Stimulated activated CD4-positive, alpha-beta T cell treated with anti-CD3 and anti-CD28 coated beads, Interleukin-4, amount 100 ng/mL, for 1 hour (primary cell): ENCODE measurements at places on chromosomes 16 and 17.

DNA sequence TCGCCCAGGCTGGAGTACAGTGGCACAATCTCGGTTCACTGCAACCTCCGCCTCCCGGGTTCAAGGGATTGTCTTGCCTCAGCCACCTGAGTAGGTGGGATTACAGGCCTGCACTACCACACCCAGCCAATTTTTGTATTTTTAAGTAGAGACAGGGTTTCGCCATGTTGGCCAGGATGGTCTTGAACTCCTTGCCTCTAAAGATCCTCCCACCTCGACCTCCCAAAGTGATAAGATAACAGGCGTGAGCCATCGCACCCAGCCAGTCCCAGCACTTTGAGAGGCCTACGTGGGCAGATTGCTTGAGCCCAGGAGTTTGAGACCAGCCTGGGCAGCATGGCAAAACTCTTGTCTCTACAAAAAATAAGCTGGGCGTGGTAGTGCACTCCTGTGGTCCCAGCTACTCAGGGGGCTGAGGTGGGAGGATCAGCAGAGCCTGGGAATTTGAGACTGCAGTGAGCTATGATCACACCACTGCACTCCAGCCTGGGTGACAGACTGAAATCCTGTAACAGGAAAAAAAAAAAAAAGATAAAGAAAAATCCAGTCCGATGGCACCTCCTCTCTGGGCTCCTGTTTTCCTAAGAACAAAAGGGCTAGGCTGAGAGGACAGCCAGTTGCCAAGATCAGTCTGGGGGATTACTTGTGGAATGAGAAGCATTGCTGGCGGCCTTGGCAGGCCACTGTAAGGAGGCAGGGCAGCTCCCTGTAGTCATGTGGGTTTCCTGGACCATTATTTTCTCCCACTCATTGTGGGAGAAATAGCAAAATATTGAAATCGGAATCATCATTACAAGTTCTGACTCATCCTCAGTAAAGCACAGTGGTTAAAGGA is 3.0 kb upstream of the PIPOX start:
- no peak for DNase-seq

GRCh38 chr16:82187829-82188228 is 17.8 kb upstream of the MPHOSPH6 start:
- no peak for DNase-seq

DNA sequence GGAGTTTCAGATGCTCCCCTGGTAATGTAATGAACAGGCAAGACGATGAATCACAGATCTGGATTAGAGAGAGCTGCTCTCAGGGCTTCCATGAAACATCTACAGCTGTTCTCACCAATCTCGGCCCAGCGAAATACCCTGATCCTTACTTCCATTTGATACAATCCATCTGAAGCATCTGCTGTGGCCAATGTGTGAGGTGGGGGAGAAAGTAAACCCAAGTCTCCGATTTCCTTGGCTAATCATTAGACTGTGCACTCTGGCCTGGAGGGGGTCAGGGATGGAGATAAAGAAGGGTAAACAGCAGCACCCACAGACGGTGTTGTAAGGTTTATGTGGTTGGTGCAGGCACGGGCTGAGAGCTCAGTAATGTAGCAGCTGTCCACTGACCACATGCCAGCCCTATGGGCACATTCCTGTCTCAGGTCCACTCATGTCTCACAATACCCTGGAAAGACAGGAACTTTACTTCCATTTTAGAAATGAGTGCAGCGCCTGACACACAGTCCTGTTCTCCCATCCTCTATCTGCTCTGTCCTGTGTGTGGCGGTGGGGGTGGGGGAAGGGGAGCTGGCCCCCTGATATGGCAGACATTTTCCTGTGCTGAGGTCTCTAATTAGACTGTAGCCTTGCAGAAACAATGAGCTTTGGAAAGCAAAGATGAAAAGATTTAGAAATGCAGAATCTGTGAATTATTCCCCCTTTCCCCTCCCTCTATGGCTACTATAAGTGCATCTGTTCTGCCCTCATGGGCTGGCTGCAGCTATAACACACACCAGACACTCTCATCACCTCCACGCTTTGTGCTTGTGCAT is 48.3 kb upstream of the ERN1 start:
- DNase-seq: no peak

DNA sequence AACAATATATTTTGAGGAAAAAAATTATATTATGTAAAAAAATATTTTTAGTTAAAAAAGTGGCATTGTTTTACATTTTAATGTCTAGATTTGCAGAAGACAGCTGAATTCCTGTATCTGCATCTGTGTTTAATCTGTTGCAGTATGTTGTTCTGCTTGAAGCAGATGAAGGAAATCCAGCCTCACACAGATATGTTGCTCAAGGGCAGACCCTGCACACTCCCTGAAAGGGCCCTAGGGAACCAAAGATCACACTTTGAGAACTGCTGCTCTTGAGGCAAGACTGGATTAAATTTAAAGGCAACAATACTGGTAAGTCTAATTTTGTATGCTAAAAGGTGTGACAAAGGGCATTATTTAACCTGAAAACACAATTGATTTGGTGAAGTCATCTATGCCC is 16.4 kb upstream of the SLC6A4 start:
- DNase-seq: no peak

GRCh38 chr16:12084436-12084835 is 107.9 kb downstream of the SNX29 start:
- DNase-seq: no peak

- DNase-seq: no peak
These were observed 93.6 kb upstream of the NOG start for GRCh38 chr17:56499799-56500388.

- DNase-seq: no peak
These were observed 25.0 kb downstream of the LGALS3BP start for GRCh38 chr17:78954684-78955083.

GRCh38 chr16:82379551-82379950 is 209.5 kb upstream of the MPHOSPH6 start:
- no peak for DNase-seq

DNA sequence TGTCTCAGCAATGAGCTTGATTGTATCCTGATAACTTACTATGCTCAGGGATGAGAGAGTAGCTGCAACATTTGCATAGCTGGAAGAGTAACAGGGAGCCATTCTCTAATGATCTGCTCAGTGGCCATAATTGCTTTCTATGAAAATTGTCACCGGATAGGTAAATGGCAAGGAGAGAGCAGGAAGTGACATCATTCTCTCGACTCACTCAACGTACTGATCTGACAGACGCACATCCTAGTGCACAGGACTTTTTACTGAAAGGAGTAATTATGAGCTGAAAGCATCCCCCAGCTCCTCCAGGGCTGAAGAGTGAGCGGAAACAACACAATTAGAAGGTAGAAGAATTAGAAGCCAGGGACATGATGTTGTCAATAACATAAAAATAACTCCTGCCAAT is 71.8 kb downstream of the IRX5 start:
- DNase-seq: no peak
